ENCODE measurements at places on chromosomes 1 and 21. TPM values are rescaled to one million over a fixed set of nuclear protein-coding genes. Genes with fewer than 3 reads are reported as not detected.

DNA sequence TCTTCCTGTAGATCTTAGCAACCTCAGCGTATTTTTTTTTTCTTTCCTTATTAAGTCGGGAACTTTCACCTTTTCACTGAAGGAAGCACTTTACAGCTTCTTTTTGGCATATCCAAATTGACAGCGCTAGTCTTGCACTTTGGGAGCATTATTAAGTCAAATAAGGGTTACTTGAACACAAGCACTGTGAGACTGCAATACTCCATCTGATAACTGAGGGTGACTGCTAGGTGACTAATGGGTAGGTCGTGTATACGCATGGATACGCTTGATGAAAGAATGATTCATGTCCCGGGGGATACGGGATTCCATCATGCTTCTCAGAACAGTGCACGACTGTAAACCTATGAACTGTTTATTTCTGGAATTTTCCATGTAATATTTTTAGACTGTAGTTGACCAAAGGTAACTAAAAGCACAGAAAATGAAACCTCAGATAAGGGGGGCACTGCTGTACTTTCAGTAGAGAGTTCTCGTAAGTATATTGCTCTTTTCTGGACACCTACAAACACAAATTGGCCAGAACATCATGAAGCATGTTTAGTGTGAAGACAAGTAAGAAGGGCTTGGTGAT lies 364.7 kb downstream of the SMYD3 start:
- no peak for DNase-seq

GRCh38 chr1:64946916-64947315 lies 19.4 kb downstream of the JAK1 start:
- no peak for DNase-seq

The BRDT gene
- total RNA-seq: not detected

The PAQR7 gene
- total RNA-seq: 7.7 TPM

The FMO2 gene
- total RNA-seq: not detected

- no peak for DNase-seq
Observed at GRCh38 chr21:25558123-25558522, 49.2 kb downstream of the MRPL39 start.

The PTPRF gene
- 221 TPM for total RNA-seq

The SETDB1 gene
- 49.9 TPM for total RNA-seq

DNA sequence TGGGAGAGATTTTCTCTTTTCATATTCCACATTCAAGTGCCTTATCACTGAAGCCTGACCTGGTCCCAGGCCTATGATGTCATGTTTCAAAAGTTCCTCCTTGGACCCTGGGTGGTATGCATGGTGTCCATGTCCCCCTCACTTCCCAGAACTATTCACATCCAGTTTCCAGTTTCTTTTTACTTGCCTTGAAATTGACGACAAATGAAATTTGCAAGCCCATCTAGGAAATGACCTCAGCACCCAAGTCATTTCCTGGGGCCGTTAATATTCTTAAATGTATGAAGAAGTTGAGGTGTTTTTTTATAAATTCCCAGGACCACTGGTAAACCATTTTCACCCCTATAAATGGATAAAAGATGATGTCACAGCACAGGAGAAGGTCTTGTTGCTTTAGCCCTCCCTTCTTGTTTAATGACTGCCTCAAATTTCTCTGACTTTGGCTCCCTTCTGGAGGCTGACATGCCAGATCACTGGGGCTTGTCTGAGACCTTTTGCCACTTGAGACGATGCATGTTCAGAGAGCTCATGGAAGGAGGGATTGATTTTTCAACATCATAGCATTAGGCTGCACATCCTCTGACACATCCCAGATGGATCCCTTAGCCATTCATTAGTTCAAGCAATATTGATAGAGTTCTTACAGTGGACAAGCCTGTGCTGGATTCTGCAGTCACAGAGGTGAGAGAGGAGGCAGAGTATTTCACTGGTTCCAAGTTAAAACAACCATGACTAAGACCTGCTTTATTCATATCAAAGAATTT lies 221.3 kb downstream of the PLPP3 start:
- DNase-seq: no peak

GRCh38 chr1:168468042-168468809 lies 75.6 kb downstream of the XCL2 start:
- no peak for DNase-seq

The NHLH2 gene
- total RNA-seq: 1.1 TPM

GRCh38 chr1:92859400-92860039 lies 27.7 kb downstream of the RPL5 start:
- no peak for DNase-seq

DNA sequence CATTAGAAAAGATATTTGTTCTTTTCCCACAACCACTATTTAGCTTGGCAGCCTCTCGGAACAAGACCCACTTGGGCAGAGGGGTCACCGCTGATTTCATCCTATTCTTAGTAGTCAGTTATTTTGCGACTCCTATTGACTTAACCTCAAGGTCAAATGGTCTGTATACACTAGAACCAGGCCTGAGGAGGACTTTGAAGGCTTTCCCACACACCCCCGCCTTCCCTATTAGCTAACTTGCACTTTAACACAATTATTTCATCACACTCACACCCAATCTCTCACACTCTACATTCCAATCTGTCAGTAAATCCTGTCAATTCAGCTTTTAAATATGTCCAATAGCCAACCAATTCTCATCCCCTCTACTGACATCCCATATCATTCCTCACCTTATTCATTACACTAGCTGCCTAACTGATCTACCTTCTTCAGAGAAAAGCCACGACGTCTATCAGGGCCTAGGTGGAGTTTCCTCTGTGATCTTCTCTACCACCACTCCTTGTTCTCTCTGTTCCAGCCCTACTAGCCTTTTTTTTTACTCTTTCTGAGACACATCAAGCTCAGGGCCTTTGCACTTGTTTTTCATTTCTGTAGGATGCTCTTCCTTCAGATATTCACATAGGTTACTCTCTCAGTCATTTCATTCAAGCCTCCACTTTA lies 1.0 kb upstream of the NIBAN1 start:
- no peak for DNase-seq

- no peak for DNase-seq
Observed at GRCh38 chr1:24619376-24619775, 23.7 kb upstream of the SRRM1 start.

DNA sequence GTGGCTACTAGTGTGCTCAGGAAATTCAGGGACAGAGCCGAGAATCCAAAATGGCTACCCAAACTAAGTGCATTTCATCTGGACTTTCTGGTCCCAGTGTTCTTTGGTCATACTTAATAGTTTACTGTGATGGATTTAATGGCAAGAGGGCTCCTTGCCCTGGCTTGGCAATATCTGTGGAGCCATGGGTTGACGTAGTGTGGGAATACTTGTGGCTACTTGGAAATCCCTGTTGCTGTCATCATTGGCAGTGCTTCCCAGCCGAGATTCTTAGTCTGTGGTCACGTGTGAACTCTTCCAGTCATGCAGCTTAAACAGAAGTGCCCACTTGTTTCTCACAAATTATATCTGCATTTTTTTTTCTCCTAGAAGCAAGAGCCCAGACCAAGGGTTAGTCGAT lies 198.9 kb downstream of the HS2ST1 start:
- no peak for DNase-seq

GRCh38 chr1:160850993-160851392 lies 11.7 kb downstream of the CD244 start:
- DNase-seq: no peak

The RNF207 gene
- total RNA-seq: 3.9 TPM

DNA sequence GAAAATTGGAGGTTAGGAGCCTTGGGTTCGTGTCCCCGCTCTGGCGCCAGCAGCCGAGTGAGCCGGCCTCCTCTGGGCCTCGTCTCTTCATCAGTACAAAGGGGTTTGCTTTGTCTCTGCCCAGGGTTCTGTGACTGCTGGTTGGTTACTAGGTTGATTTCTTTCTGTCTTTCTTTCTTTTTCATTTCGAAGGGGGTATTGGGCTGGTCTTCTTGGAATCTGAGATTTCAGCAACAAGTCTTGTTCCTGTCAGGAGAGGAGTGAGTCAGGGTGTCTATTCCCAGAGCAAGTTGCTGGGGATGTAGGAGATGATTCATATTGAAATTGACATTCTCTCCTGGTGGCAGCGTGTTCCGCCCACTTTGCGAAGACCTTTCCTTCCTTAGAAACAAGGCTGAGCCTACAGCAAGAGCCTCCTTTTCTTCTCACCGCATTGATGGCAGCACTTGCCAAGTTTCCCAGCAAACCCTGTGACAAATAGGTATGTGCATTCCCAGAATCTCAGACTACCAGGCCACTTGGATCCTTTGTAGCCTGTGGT lies 79.2 kb downstream of the MAN1C1 start:
- DNase-seq: no peak

DNA sequence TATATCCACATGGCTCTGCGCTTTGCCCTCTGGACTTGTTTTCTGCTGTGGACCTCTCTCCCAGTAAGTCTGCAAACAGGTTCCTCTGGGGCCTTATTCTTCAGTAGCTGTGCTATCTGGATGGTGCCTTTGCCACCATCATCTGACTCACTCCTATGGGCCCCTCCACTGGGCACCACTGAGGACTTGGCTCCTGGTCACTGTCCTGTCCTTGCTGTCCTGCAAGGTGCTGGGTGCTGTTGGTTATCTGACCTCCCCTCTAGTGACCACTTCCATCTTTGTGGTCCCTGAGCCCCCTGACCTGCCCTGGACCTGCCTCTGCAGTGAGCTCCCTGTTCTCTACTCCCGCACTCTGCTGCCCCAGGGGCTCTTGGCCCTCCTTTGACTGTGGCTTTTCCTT lies 6.7 kb downstream of the CNIH3 start:
- no peak for DNase-seq

The CDC73 gene
- 61.2 TPM for total RNA-seq

The ROR1 gene
- total RNA-seq: 73.6 TPM

DNA sequence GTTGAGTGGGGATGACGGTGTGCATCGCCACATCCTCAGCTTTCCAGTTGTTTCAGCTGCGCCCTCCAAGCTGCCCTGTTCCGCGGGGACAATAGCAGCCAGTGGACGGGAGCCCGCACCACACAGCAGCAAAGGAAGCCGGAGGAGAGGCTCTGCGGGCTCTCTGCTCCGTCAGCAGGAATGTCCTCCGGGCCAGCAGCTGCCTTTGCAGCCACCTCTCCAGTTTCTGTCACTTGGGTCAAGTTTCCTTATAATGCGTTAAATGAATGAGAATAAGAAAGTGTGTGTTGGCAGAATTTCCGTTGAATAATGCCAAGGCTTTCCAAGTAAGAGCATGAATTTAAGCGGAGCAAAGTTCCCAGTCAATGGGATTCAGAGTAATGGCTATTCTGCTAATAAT lies 263.3 kb downstream of the KIF26B start:
- no peak for DNase-seq

The IL19 gene
- not detected for total RNA-seq

The TMPRSS3 gene
- not detected for total RNA-seq

The GREM2 gene
- not detected for total RNA-seq

GRCh38 chr1:59693406-59693805 lies 121.3 kb upstream of the HOOK1 start:
- no peak for DNase-seq

DNA sequence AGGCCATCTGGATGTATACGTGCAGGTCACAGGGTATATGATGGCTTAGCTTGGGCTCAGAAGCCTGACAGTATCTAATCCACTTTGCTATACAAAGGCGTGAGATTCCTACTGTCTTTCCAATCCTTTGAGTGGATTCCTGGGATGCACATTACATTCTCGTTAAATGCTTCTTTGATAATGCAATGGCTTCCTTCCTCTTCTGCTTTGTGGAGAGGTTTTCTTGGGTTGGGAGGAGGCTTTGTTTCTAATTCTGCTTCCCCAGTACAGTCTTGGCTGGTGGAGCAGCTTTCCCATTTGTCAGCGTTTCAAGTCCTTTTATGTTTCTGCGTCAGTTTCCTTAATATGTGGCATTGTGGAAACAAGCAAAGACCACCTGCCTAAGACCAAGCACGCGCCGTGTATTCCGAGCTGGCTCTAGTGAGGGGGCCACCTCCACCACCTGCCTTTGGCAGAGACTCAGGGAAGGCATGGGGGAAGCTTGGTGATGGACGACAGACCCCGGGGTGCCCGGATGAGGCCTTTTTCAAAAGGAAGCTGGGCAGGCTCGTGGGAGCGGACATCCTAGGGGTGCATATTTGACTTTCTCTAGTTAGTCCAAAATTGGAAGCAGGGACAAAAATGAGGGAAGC lies 72.7 kb downstream of the WDR4 start:
- no peak for DNase-seq

- DNase-seq: no peak
Observed at GRCh38 chr1:5781079-5781478, 211.1 kb downstream of the NPHP4 start.

GRCh38 chr1:153353226-153353947 lies 4.3 kb upstream of the S100A9 start:
- DNase-seq: no peak

Measured in H1 (cell line).